Mucosa of gallbladder (tissue), 1 donor: ENCODE measurements at places on chromosomes 6 and 20.

GRCh38 chr20:25584905-25585704 is at the start of gene NINL:
Gene NINL (minus strand): TSS chr20:25585531. CDS start chr20:25526587, 58,944 bp downstream.
- DNase-seq: peak; percentile 31

GRCh38 chr6:169997930-169998218 is 246.5 kb downstream of the ERMARD start:
- DNase-seq: no peak

DNA sequence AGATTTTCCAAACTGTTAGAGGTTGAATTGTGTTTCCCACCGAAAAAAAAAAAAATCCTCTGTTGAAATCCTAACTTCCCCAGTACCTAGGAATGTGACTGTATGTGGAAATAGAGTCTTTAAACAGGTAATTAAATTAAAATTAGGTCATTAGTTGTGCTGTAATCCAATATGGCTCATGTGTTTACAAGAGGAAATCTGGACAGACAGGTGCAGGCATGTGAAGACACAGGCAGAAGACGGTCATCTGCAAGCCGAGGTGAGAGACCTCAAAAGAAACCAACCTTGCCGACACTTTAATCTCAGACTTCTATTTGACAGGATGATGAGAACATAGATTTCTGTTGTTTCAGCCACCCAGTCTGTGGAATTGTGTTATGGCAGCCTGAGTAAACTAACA is 28.6 kb upstream of the EZR start:
- no peak for DNase-seq

DNA sequence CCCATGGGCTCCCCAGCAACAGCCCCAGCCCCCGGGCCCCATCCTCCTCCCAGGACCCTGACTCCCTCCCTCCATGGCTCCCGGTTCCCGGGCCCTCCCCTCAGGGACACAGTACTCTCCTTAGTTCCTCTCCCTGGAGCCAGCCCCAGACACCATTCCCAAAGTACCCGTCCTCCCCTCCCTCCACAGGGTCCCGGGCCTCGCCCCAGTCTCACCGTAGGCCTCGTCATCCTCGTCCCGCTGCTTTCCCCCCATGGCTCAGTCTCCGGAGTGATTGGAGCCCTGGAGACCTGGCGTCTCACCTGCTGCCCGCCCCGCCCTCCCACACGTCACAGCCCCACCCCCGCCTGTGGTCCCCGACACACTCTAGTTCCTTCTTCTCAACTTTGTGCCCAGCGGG is at the start of gene SLC44A4:
Gene SLC44A4, minus strand, starts transcription at position 272 of the 400 bp plus-strand sequence. Its CDS starts 17 bp downstream, at position 255.
- DNase-seq: peak; percentile 52

- no peak for DNase-seq
Measured at GRCh38 chr20:53958260-53958659, 112.1 kb downstream of the BCAS1 start.

GRCh38 chr20:58553166-58553696 is 38.0 kb upstream of the APCDD1L start:
- DNase-seq: no peak

DNA sequence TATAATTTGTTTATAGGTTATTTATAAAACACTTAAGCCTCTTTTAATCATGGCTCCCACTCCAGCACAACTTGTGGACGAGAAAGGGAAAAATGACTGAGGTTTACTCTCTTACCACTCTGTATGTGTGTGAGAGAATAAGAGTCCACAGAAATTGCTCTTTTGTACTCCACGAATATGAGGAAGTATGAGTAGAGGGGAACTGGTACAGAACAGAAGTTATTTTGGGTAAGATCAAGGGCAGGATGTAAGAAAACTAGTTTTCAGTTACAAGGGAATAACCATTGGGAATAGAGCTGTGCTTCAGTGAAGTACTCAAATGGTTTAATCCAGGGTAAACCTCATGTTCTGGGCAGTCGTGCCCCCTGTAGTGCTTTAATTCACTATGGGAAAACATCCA is 72.6 kb downstream of the REV3L start:
- DNase-seq: no peak

- DNase-seq: no peak
Measured at GRCh38 chr6:128531696-128532095, 11.3 kb upstream of the PTPRK start.

- peak; percentile 24 for DNase-seq
Measured at GRCh38 chr20:17969884-17970409, 1.1 kb downstream of the MGME1 start.

DNA sequence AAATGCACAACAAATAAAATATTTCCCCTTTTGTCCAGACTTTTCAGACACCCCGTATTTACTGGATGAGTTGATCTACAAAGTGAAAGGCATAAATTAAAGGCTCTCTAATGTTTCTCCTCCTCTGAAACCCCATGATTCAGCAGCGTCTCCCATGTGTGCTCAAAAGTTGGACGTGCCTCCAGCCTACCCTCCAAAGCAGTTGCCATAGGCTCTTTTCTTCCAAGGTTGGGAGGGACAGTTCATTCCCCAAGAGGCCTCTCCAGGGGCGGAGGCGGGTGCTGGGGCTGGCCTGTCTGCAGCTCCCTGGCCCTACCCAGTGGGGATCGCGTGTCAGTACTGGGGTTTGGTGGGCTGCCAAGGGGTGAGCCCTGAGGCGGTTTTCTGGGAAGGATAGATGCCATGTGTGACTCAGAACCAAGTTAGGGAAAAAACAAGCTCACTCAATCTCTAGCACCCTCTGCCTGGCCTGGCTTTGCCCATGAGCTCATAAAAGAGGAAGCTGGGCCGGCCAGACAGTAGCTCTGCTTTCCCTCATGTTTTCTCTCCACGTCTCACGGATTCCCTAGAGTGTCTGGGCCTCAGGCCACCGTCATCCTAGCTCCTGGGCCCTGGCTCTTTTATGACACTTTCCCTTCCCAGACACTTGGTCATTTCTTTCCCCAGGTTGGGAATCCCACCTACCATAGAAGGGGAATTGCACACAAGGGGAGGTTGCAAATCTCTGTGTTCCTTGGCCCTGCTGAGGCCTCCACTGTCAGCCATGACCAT is 8.0 kb upstream of the IER3 start:
- DNase-seq: peak; percentile 89

GRCh38 chr6:43509984-43510826 is at the start of gene LRRC73:
Gene LRRC73 (minus strand): TSS chr6:43510346. CDS start chr6:43509785, 561 bp downstream.
- DNase-seq: peak; percentile 90

GRCh38 chr20:37295001-37295400 is 5.5 kb downstream of the MANBAL start:
- no peak for DNase-seq

- DNase-seq: no peak
Measured at GRCh38 chr20:1401451-1401907, 8.6 kb upstream of the FKBP1A start.

GRCh38 chr6:168506460-168506859 is 65.5 kb downstream of the SMOC2 start:
- DNase-seq: no peak

- no peak for DNase-seq
Measured at GRCh38 chr20:51514249-51514648, 28.3 kb downstream of the NFATC2 start.

GRCh38 chr6:157135691-157136090 is 187.6 kb downstream of the TMEM242 start:
- DNase-seq: no peak

- DNase-seq: no peak
Measured at GRCh38 chr6:110944681-110945151, 13.8 kb upstream of the GTF3C6 start.

- no peak for DNase-seq
Measured at GRCh38 chr6:2920671-2921112, 17.6 kb upstream of the SERPINB9 start.

DNA sequence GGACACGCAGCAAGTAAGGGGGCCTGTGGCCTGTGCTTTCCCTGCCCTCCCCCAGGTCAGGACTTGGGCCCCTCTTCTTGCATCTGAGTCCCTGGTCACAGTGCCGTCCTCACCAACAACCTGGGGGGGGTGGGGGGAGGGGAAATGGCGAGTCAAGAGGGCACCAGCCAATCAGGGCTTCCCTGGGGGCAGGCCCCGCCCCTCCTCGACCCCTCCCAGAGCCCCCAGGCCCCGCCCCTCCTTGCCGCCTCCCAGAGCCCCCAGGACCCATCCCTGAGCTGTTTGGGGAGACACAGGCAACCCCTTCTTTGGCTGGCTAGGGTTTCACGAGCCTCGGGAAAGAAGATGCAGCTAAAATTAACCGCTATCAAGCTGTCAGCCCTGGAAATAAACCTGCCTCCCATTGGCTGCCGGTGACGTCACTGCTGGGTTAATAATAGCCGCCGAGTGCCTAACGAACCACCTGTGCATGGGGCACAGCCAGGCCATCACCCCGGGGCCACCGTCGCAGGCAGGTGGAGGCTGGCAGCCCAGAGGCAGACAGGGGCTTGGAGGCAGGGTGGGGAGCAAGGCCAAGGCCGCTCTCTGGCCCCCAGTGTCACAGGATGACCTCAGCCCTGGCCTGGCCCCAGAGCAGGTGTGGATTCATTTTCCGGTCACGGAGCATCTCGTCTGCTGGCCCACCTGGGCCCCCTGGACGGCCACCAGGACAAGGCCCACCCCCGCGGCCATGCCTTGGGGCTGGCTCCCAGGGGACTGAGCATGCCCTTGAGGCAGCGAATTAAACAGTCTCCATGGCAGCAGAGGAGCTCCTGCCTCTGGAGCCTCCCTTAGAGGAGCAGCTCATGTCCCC is 3.2 kb upstream of the EEF1A2 start:
- DNase-seq: no peak

GRCh38 chr6:131657630-131658111 is 20.6 kb downstream of the ENPP3 start:
- no peak for DNase-seq

DNA sequence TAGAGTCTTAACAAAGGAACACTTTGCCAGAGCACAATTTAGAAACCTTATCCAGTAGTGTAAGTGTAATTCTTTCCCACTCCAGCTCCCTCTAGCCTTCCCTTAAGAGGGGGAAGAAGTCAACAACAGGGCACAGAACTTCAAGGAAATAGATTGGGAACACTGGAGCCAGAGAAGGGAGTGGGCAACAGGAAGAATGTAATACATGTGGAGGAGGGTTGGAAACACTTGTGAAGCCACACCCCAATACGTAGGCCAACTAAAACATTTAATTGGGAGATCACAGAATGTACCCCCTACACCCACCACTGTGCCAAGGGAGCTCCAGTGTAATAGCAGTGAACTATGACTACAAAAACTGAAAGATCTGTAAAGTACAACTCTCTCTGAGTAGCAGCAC is 735.7 kb upstream of the HS3ST5 start:
- DNase-seq: no peak

- no peak for DNase-seq
Measured at GRCh38 chr6:28081486-28081751, 1.1 kb downstream of the ZNF165 start.
